ENCODE measurements at places on chromosomes 5 and 9. TPM values are rescaled to one million over a fixed set of nuclear protein-coding genes. Genes with fewer than 3 reads are reported as not detected.

DNA sequence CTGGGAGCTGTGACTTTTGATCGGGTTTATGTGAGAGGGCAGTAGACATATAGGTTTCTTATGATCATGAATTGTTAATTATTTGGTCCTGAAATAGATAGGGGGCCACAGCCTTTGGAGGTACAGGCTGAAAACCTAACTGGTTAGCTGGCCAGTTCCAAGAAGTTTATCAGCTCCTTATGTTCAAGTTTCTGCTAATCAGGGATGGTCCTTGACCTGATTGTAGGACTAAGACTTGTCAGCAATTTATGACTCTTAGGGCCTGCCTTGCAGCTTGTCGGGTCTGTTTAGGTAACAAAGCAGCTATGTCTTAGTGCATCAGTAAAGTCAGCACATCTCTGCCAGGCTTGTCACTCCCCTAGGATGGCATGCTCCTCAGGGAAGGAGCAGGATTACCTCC lies 151.8 kb upstream of the RUSC2 start:
- no peak for DNase-seq

The TNIP1 gene
- 90.0 TPM for total RNA-seq

DNA sequence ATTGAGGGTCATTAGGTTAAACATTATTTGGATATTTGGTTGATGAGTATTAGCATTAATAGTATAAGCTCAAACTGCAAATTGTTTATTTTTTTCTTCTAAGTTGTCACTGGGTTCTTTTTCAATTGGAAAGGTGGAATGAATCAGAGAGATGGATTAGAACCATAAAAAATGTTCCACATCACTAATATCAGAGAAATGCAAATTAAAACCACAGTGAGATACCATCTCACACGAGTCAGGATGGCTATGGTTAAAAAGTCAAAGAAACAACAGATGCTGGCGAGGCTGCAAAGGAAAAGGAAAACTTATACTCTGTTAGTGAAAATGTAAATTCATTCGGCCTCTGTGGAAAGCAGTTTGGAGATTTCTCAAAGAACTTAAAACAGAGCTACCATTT lies 122.8 kb downstream of the CCDC192 start:
- DNase-seq: peak; percentile 52

The INSYN2B gene
- total RNA-seq: 15.5 TPM

- DNase-seq: no peak
Observed at GRCh38 chr5:151021746-151022145, 1.4 kb downstream of the GPX3 start.

GRCh38 chr5:113256671-113257452 lies 177.9 kb downstream of the TSSK1B start:
- no peak for DNase-seq
